ENCODE measurements at places on chromosomes 4 and X.

DNA sequence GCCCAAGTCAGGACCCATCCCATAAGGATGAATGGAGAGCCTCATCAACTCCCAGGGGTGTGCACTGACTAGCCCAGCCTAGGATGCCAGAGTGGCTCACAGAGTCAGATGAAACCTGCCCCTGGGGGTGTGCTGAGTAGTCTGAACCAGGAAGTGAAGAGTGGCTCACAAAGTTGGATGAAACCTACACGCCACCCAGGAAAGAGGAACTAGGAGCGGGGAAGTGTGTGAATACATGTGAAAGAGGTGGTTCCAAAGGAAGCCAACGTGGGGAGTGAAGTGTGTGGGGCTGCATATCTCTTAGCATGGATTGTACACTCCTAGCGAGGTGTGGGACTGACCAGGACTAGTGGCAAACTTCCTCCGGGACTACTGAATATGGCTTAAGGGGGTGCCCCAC lies 902.1 kb upstream of the NDST4 start:
- DNase-seq = no peak

- DNase-seq = no peak
Measured at GRCh38 chrX:18725310-18725943, 18.0 kb downstream of the PPEF1 start.

GRCh38 chr4:71729856-71730255 lies 54.0 kb downstream of the GC start:
- DNase-seq = no peak

- DNase-seq = no peak
Measured at GRCh38 chr4:76341063-76341462, 34.5 kb downstream of the STBD1 start.

- no peak for DNase-seq
Measured at GRCh38 chr4:88185906-88186305, 27.5 kb upstream of the ABCG2 start.

- DNase-seq = no peak
Measured at GRCh38 chr4:102439236-102439614, 61.9 kb upstream of the NFKB1 start.

- DNase-seq = no peak
Measured at GRCh38 chr4:28702571-28702970, 1841.9 kb downstream of the STIM2 start.
